ENCODE measurements at places on chromosomes 11 and 22. TPM values are rescaled to one million over a fixed set of nuclear protein-coding genes. Genes with fewer than 3 reads are reported as not detected.

- peaks cover 30% of the 10 kb centered on the region for H3K27me3 ChIP-seq
- H3K4me1 ChIP-seq = no peaks in the 10 kb centered on the region
- no peak overlapping the region for H3K4me3 ChIP-seq
- no peak for DNase-seq
- no peak overlapping the region for H3K27ac ChIP-seq
- no peaks in the 10 kb centered on the region for H3K36me3 ChIP-seq
Observed at GRCh38 chr22:29722587-29722986, 2.8 kb downstream of the CABP7 start.

DNA sequence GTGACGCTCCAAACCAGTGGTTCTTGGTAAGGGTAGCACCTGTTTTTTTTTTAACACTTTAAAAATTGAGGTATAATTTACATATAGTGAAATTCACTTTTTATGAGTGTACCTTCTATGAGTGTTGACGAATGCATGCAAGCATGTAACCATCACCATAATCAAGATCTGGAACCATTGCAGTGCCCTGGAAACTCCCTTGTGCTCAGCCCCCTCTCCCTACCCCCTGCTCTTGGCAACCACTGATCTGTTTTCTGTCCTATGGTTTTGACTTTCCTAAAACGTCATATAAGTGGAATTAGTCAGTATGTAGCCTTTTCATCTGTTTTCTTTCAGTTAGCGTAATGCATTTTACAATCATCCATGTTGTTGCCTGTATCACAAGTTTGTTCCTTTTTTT lies 212.2 kb downstream of the GRIK4 start:
- H3K27me3 ChIP-seq = peaks cover 24% of the 10 kb centered on the region
- H3K36me3 ChIP-seq = no peaks in the 10 kb centered on the region
- H3K27ac ChIP-seq = no peak overlapping the region
- no peak for DNase-seq

Gene APOBEC3H
- total RNA-seq = not detected

DNA sequence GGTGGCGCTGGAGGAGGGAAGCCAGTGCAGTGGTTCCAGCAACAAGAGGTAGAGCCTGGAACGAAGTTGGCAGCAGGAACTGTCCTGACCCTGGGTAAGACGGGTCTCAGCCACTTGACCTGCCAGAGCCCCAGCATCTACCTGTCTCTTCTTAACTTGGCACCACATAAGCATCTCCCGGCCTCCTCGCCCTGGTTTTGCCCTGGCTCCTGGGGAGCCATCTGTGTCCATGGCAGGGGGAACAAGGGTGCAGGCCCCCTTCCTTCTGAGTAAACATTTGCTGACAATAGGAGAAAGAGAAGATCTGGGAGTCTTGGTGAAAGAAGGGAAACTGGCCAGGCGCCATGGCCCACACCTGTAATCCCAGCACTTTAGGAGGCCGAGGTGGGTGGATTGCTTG lies 12.8 kb downstream of the P2RY2 start:
- no peaks in the 10 kb centered on the region for H3K4me1 ChIP-seq
- H3K27me3 ChIP-seq = no peaks in the 10 kb centered on the region
- no peak overlapping the region for H3K27ac ChIP-seq
- no peaks in the 10 kb centered on the region for H3K36me3 ChIP-seq
- H3K4me3 ChIP-seq = no peak overlapping the region

DNA sequence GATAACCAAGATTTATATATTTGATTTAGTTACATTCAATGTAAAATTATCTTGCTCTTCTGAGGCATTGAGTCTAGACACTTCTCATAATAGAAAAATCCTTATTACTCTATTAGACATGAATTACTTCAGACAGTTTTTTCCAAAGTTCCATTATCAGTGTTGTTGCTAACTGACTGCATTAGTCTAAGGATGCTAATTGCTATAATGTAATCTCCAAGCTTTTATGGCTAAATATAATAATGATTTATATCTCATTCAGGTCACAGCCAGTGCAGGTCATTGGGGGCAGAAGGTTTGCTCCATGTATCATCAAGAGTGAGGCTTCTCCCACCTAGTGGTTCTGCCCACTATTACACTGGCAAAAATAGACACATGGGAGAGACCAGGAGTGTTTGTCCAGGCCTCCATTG lies 377.2 kb upstream of the DDI1 start:
- no peak overlapping the region for H3K27ac ChIP-seq
- H3K36me3 ChIP-seq = no peaks in the 10 kb centered on the region
- H3K4me3 ChIP-seq = no peak overlapping the region

- no peaks in the 10 kb centered on the region for H3K36me3 ChIP-seq
- H3K27ac ChIP-seq = no peak overlapping the region
- no peaks in the 10 kb centered on the region for H3K27me3 ChIP-seq
- H3K4me3 ChIP-seq = no peak overlapping the region
- DNase-seq = no peak
Observed at GRCh38 chr11:103413266-103413888, 304.2 kb downstream of the DYNC2H1 start.

Gene RIC3
- total RNA-seq = not detected

- H3K4me3 ChIP-seq = peak overlapping the region; percentile 65
- peaks cover 44% of the 10 kb centered on the region for H3K27me3 ChIP-seq
- peaks cover 15% of the 10 kb centered on the region for H3K4me1 ChIP-seq
- no peak overlapping the region for H3K27ac ChIP-seq
- DNase-seq = no peak
Observed at GRCh38 chr11:34356576-34356912, 1.3 kb downstream of the ABTB2 start.

GRCh38 chr11:105049481-105049880 lies 4.3 kb upstream of the CARD16 start:
- no peak for DNase-seq
- H3K4me1 ChIP-seq = peaks cover 31% of the 10 kb centered on the region
- no peaks in the 10 kb centered on the region for H3K27me3 ChIP-seq
- H3K36me3 ChIP-seq = no peaks in the 10 kb centered on the region
- H3K4me3 ChIP-seq = no peak overlapping the region

Gene LGALS1
- 1,246 TPM for total RNA-seq

Gene BARX2
- not detected for total RNA-seq

Gene EMID1
- 0.42 TPM for total RNA-seq

DNA sequence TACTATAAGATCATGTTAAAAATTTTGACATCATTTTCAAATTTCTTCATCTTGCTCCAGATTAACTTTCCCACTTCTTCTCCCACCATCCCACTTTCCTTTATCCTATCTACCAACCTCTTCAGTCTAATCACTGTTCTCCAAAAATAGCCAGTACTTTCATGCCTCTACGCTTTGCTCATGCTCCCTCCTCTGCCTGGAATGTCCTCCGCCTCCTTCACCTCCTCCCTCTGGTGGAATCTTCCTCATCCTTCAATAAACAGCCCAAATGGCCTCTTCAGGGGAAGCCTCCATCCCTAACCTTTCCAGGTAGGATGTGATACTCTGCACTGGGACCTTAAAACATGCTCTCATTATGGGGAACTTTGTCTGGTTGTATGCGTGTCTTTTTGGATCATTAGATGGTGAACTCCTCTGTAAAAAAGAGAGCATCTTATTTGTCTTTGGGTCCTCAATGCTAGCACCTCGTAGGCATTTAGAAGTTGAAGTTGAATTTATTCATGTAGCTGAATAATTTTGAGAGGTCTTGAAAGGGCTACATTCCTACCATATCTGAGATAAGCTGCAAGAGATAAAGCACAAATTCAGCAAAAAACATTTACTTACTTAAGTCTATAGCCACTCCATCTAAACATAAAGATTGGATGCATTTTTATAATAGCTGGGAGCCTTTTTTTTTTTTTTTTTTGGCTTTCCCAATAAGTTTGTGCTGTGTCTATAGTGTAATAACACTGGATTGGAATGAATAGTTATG lies 8.0 kb upstream of the CSRP3 start:
- no peak for DNase-seq
- no peak overlapping the region for H3K4me3 ChIP-seq
- H3K27me3 ChIP-seq = peaks cover 64% of the 10 kb centered on the region
- no peak overlapping the region for H3K27ac ChIP-seq
- no peaks in the 10 kb centered on the region for H3K4me1 ChIP-seq
- H3K36me3 ChIP-seq = no peaks in the 10 kb centered on the region

DNA sequence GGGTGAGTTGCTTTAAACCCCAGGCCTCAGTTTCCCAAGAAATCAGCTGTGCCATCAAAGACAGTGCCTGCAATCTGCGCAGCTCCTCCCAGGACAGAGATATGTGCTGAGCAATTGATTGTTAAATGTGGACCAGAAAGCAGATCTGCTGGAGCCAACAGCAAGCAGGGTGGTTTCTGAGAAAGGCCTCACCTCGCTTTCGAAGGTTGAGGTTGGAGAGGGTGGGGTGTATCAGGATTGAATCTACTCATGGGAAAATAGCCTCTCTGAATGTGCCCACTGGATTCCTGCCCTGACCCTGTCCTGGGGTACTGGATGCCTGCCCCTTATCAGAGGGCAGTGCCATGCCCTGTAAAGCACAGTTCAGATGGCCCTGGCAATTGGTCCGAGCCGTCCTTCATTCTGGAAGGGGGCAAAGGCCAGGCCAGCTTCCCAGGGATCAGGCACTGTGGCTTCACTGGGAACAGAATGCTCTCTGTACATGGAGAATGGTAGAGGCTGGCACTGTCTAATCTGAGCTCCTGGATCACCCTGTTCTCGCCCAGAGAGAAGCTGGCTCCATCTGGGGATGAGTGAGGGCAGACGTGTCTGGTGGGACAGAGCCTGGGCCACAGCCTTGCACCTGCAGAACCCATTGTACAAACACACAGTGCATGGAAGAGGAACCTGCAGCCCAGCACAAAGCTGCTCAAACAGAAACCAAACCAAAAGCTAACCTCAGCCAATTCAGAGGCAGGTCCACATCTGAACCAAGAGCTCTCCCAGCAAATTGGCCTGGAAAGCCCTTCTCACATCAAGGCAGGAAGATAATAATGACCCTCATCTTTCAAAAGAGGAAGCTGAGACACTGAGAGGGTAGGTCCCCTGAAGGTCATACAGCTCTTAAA lies 15.2 kb downstream of the DHCR7 start:
- no peak overlapping the region for H3K27ac ChIP-seq
- DNase-seq = no peak
- H3K4me1 ChIP-seq = no peaks in the 10 kb centered on the region
- peaks cover 14% of the 10 kb centered on the region for H3K36me3 ChIP-seq

Measured in osteocyte (in vitro differentiated cells).